ENCODE measurements at places on chromosomes 7 and 10.

GRCh38 chr7:50317221-50317678 lies 12.7 kb downstream of the IKZF1 start:
- DNase-seq = no peak

DNA sequence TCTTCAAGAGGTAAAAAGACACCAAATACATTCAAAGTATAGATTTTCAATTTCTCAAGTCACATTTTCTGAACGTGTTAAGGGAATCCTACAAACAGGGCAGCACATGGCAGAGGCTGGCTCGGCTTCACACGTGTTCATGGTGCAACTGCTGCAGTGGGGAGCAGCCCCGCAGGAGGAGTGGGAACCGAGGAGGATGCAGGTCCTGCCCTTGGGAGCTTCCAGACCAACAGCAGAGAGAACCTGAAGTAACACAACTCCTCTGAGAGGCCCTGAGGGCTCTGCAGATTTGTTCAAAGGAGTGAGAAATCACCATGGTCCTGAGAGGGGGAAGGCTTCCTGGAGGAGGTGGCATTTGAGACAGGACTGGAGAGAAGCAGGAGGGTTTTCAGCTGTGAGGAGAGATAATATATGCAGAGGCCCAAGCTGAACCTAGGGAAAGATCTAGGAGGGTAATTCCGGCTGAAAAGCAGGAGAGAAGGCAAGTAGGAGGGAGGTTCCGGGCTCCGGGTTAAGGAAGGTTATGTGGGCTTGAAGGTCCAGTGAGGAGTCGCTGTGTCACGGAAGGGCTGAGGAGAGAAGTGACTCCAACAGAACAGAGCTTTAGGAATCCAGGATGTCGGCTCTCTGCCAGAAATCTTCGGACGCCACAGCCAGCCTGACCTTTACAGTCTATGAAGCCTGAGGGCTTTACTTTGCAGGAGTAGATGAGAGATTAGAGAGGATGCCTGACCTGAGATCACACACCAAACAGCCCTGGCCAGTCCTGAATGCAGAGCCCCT lies 77.5 kb downstream of the GPR26 start:
- DNase-seq = no peak

GRCh38 chr7:134667899-134668298 lies 21.2 kb downstream of the BPGM start:
- no peak for DNase-seq

DNA sequence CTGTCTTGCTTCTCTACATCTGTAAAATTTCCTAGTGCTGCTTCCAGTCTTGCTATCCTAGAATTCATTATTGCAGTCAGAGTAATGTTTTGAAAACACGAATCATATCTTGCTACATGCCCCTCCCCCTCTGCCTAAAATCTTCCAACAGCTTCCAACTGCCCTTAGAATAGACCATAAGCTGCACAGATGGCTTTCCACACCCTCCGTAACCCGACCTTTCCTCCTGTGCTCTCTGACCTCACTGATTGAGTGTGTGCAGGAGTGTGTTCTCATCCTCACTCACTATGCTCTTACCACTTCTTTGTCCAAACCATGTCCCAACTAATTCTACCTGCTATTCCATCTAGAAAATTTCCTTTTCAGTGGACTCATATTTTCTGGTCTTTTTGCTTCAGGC lies 121.2 kb upstream of the ANKRD1 start:
- DNase-seq = no peak

- DNase-seq = no peak
These were observed 44.9 kb downstream of the ANXA8 start for GRCh38 chr10:47438857-47439474.

DNA sequence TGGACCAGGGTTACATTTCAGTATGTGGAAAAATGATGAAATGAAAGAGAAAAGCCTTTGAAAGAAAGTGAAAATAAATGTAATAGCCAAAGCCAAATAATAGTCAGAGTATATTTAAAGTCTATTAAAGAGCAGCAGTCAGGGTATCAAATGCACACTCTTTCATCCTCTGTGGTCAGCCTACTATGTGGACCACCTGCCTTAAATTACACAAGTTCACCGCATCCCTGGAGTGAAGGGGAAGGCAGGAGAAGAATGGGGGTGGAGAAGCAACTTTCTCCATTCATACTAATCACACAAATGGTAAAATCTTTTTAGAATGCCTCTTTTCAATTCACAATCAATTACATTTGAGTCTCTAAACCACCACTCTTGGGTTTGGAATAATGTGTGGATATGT lies 16.0 kb downstream of the TWIST1 start:
- no peak for DNase-seq

- DNase-seq = no peak
These were observed 269.5 kb upstream of the SLC26A5 start for GRCh38 chr7:103715376-103716120.

DNA sequence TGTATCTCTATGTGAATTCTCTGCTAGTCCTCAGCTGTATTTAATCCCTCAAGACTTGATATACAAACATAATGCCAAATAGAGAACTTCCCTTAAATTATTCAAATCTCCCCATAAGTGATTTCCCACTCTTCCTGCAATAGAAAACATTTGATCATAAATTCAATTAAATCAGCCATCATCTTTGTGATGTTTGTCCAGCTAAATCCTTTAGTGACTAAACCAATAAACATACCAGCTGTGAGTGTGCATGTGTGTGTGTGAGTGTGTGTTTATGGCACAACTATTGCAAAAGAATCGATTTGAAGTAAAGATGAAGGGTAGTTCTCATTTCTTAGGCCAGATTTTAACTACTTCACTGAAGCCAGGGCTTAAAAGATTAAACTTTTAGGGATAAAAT lies 175.5 kb upstream of the FZD1 start:
- no peak for DNase-seq

DNA sequence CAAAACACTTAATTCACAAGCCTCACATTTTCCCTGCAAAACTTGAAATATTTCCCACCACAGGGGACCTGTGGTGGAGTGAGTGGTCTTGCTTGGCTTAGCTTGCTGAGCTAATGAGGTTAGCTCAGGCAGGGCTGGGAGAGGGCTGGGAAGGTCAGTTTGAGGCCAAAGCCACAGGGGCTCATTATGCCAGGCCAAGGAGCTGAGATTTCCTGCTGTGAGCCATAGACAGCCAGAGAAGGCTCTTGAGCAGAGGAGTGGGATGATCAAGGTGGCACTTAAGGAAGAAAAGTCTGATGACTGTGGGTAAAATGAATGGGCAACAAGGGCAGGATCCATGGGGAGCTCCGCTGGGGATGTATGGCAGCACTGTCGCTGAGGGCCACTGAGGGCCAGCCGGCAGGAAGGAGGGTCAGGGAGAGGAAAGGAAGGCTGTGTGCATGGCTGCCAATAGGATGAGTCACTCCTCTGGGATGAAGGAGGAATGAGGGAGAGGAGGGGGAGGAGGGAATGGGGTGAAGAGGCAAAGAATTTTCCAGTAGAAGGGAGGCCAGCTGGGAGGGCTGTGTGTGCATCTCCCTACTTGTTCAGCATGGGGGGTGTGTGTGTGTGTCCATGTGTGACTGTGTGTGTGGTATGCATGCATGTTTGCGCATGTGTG lies 18.7 kb upstream of the ZNF488 start:
- DNase-seq = no peak

DNA sequence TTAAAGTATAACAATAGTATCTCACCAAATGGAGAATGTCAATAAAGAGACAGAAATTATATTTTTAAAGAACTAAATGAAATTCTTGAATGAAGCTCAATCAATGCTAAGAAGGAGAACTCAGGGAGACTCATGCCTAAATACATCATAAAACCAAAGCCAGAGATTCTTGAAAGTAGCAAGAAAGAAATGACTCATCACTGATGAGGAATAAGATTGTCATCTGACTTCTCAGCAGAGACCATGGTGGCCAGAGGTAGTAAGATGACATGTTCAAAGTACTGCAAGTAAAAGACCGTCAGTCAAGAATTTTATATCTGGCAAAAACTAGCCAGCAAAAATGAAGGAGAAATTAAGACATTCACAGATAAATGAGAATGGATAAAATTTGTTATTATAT lies 399.0 kb downstream of the GRID1 start:
- DNase-seq = no peak

DNA sequence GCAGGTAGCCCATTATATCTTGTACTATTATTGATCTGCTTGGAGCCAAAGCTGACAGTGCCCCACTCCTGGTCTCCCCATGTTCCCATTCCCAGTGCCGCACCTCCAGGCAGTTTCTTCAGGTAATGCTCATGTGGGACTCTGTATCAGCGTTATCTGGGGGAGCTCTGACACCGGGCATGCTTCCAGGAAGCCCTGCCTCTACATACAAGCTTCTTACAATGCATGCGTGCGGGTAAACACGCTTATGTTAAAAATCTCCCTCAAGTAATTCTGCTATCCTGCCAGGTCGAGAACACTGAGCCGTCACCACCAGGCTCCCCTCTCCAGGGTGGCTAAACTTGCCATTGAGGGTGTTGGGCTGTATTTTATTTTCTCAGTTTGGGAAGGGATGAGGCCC lies 61.6 kb upstream of the LBX1 start:
- no peak for DNase-seq

GRCh38 chr10:47025540-47026300 lies 114.5 kb downstream of the PTPN20 start:
- DNase-seq = no peak

- no peak for DNase-seq
These were observed 15.9 kb downstream of the VSIR start for GRCh38 chr10:71757399-71757922.

DNA sequence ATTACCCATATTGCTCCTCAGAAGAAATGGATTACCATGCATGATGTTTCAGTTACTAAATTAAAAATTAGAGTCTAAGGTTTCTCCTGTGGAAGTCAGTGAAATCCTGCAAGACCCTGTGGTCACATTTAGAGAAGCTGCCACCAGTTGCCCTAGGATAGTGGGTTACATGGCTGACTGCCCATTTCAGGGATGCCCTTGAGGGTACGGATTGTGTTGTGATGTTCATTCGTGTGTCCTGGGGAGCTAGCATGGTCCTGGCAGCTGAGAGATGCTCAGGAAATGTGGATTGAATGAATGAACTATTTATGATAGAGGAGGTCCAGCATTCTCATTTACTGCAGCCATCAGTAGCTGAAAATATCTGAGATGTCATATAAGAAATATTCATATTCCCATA lies 55.1 kb downstream of the TMEM178B start:
- no peak for DNase-seq

GRCh38 chr10:87038286-87038717 lies 18.2 kb downstream of the FAM25A start:
- no peak for DNase-seq

GRCh38 chr10:124575107-124576035 lies 113.7 kb downstream of the LHPP start:
- DNase-seq = no peak

DNA sequence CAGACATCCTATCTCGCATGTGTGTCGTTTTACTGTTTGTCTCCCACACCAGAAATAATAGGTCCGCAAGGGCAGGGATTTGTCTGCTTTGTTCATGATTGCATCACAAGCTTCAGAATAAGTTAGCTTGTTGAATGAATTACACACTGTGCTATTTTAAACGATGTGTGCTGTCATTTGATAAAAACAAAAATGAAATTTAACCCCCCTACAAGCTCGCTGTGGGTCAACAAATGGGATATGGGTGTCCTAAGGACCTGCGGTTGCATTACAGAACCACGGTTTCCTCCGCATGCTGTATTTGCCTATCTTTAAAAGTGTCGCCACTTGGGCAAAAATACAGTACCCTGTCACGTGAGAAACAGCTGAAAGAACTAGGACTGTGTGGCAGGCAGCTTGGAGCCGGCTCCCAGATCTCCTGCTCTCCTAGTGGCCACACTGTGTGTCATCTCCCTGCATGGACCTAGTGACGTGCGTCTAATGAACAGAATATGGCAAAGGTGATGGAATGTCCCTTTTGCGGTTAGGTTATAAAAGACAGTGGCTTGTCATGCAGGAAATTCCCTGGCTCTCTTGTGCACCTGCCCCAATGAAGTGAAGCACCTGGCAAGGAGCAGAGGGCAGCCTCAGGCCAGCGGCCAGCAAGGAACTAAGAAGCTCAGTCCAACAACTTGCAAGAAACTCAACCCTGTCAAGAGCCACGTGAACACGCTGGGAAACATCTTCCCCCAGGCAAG lies 32.9 kb upstream of the CRYGN start:
- no peak for DNase-seq

DNA sequence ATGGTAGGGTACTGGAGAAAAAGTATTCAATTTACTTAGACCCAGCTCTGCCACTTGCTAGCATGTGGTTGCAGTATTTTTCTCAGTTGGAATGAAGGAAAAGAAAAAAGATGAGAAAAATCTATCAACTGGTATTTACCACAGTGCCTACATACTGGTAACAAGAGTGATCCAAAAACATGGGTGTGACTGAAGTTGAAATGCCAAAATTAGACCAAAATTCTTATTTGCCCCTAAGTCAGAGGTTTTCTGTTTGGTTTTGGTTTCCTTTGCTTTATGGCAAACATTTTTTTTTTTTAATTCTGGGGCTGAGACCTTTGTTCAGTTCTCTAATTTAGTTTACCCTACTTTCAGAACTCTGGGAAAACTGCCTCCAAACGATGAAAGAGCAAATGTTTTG lies 12.3 kb downstream of the HYCC1 start:
- DNase-seq = no peak

DNA sequence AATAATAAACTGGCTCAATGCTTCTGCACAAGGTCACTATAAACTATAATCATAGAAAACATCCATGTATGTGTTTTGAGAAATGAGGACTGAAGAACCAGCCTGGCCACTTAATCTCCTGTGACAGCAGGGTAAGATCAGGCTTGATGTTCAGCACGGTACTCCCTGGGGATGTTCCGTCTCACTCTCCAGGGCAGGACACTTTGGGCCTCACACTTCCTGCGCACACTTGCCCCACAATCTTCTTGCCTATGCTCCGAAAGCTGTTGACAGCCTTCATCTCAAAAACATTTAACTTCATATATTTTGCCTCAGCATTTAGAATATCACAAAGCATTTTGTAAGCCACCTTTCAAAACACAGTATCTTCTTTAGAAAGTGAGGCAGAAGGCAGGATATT lies 92.7 kb downstream of the PARD3 start:
- DNase-seq = no peak

DNA sequence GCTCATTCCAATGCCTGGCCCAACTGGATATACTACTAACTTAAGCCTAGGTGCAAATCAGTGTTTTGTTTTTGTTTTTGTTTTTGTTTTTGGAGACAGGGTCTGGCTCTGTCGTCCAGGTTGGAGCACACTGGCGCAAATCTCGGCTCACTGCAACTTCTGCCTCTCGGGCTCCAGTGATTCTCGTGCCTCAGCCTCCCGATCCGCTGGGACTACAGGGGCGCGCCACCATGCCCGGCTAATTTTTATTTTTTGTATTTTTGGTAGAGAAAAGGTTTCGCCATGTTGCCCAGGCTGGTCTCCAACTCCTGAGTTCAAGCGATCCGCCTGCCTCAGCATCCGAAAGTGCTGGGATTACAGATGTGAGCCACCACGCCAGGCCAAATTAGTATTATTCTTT lies 1.6 kb downstream of the PPP3CB start:
- no peak for DNase-seq

DNA sequence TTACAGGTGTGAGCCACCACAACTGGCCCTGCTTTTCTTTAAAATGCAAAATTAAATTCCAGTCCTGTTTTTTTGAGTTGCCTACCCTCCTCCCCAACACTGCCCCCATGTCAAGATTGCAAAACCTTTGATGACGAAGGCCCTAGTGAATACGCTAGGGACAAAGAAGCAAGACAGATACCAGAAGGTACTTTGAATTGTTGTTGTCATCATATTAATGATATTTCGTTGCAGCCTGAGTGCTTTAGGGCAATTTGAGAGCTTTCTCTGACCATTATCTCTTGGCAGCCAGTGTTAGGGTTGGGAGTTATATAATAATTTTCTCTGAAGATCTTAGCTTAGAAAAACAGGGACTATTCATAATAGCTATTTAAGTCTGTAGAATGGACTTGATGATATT lies 7.1 kb downstream of the CCSER2 start:
- DNase-seq = no peak

- DNase-seq = no peak
These were observed 67.9 kb upstream of the AFAP1L2 start for GRCh38 chr10:114471906-114472876.
